ENCODE measurements at places on chromosomes 3 and 15. TPM values are rescaled to one million over a fixed set of nuclear protein-coding genes. Genes with fewer than 3 reads are reported as not detected.

CCDC39 gene
- not detected for total RNA-seq

MST1R gene
- total RNA-seq = 0.53 TPM

C15orf62 gene
- 0.18 TPM for total RNA-seq

ASB14 gene
- not detected for total RNA-seq

CCR8 gene
- not detected for total RNA-seq

PDZRN3 gene
- total RNA-seq = 3.5 TPM

MYZAP gene
- total RNA-seq = 6.7 TPM

LMAN1L gene
- total RNA-seq = not detected

PIF1 gene
- total RNA-seq = 19.0 TPM

CD80 gene
- total RNA-seq = not detected

PLA2G4B gene
- total RNA-seq = 1.4 TPM

CD276 gene
- total RNA-seq = 182 TPM

FOXB1 gene
- not detected for total RNA-seq

CSPG4 gene
- total RNA-seq = 138 TPM

PLSCR1 gene
- 38.1 TPM for total RNA-seq

SEMA3F gene
- total RNA-seq = 7.8 TPM

ADCY5 gene
- not detected for total RNA-seq

POLR2M gene
- 28.0 TPM for total RNA-seq

WDR5B gene
- 3.9 TPM for total RNA-seq

ARL14 gene
- not detected for total RNA-seq

RPP25 gene
- total RNA-seq = 0.53 TPM
